ENCODE measurements at places on chromosomes 3 and 15.

- no peak for DNase-seq
These were observed 37.7 kb upstream of the HES1 start for GRCh38 chr3:194098081-194098842.

- no peak for DNase-seq
These were observed 56.4 kb downstream of the SPTSSB start for GRCh38 chr3:161314836-161315395.

DNA sequence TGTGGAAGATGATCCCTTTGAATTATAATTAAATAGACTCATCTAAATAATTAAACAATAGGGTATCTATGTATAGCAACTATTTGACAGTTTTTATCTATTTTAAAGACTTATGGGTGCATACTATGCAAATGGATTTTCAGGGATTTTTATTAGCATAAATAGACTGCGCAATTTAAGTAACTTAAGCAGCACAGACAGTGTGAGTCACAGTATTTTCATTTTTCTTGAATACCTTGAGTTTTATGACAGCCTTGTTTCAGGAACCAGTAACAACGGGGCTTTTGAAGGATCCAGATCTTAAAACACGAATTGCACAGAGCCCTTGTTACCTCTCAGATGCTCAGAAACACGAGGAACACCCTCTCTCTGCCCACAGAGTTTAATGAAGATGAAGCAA lies 175.5 kb upstream of the CD96 start:
- DNase-seq = no peak

GRCh38 chr3:76206346-76206745 lies 421.0 kb upstream of the ZNF717 start:
- DNase-seq = no peak

- DNase-seq = no peak
These were observed 202.0 kb downstream of the ADAMTSL3 start for GRCh38 chr15:83855956-83856355.

- DNase-seq = no peak
These were observed 458.3 kb downstream of the MFSD1 start for GRCh38 chr3:159260049-159260662.

DNA sequence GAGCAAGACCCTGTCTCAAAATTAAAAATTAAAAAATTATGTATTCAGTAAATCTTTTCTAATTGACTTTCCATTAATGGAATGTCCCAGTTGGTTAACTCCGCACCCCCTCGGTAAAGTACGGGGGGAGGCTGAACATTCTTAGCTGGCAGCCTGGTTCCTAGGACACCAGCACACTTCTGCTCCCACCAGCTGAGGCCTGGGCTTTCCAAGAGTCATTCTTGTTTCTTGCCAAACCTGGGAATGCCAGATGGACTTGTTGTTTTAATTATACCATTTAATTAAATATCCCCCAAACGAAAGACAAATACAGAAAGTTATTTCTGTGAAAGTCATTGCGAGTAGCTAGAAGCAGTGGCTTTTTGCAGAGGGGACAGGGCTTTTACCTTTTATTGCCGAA lies 179.4 kb downstream of the VGLL4 start:
- no peak for DNase-seq

GRCh38 chr15:52784799-52785671 lies 5.1 kb downstream of the ONECUT1 start:
- DNase-seq = no peak

DNA sequence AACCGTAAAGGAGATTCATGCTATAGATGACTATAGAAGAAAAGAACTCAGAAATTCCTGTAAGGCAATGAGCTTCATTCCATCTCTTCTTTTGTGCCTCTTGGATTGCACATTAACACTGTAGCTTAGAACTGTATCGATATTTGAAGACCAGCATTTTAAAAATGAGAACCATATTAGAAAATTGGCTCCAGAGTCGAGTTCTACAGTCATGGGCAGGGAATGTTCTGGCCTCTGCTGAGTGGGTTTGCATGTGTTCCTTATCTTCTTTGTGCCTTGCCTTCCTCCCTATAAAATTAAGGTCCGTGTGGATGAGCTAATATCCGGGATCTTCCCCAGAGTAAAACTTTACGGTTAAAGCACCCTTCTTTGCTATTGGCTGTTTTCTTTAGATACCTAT lies 77.4 kb upstream of the PLCL2 start:
- no peak for DNase-seq

GRCh38 chr3:133757701-133758567 lies 11.7 kb downstream of the TF start:
- no peak for DNase-seq
